ENCODE measurements at places on chromosomes 2 and 18.

- peak; percentile 5 for DNase-seq
Measured at GRCh38 chr18:1916869-1917523, 654.3 kb downstream of the METTL4 start.

- DNase-seq, result no peak
Measured at GRCh38 chr2:83665154-83665553, 793.9 kb downstream of the SUCLG1 start.

GRCh38 chr18:7497081-7497480 is 70.0 kb upstream of the PTPRM start:
- no peak for DNase-seq

- peak; percentile 83 for DNase-seq
Measured at GRCh38 chr2:127695491-127696472, 5.5 kb upstream of the SFT2D3 start.

DNA sequence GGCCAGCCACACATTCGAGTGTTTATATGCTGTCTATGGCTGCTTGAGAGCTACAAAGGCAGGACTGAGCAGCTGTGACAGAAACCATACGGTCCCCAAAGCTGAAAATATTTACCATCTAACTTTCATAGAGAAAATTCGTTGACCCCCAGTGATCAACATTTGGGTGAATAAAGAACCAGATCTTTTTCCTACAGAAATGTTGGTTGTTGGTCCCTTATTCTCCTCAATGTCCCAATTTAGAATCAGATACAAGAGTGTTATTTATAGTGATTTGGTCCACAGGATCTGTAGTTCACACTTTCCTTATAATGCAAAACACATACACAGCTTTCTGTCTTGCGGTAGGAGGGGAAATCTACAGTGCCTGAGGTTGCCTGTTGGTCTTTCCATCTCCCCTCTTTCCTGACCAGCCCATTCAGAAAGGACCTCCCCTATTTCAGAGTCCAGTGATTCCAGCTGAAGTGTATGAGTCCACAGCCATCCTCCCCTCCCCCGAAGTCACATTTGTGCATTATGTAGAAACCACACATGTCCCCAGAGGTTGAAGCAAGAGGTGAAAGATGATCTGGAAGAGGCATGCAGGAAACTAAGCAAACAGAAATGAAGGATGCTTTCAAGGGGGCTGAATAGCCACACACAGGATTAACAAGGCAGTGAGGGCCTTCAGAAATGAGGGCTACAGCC is 61.9 kb downstream of the SPRED2 start:
- no peak for DNase-seq

DNA sequence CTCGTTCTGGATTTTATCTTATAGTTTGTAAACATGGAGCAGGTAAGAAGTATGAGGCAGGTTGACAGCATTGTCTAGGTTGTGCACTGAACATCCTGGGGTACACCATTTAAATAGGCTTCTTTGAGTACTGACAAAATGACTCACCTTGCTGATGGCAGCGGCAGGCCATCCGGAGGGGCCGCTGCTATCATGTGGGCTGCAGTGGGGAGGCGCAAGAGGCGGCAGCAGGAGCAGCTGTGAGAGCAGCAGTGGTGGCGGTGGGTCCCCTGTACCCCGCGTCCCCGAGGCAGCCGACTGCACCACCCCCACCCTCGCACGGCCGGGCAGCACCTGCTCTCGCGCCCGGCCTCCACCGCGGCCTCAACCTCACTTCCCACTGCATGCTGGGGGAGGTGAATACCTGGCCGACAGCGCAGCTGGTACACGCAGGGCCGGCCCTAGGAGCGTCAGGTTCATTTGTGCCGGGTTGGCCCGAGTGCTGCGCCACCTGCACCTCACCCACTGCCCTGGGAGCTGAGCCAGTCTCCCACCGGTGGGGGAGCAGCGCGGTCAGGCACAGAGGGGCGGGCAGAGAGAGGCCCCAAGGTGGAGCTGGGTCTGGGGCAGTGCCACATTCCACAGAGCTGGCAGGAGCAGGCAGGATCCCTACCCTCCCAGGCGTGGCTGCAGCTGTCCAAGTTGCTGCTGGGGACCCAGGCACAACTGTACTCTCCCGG is 154.5 kb upstream of the RBMS1 start:
- peak; percentile 49 for DNase-seq

GRCh38 chr2:150690870-150691269 is 203.4 kb upstream of the RND3 start:
- DNase-seq, result no peak

DNA sequence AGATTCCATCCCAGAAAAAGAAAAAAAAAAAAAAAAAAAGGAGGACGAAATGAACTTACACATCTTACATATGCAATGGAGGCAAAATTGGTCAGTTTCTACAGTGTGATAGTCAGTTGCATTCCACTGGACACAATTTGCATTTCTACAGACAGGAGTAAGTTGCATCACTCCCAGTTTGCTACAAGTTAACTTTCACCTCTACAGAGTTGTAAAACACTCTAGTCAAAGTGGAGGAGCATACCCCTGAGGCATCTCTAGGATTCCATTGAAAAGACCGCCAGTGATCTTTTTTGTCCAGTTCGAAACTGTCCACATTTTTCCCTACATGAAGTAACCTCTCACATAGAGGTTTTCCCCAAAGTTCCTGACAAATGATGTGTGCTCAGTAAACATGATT is 202.8 kb downstream of the VAPA start:
- DNase-seq, result no peak

GRCh38 chr2:211447548-211447947 is 891.1 kb downstream of the CPS1 start:
- no peak for DNase-seq

- DNase-seq, result no peak
Measured at GRCh38 chr2:202322435-202322834, 53.7 kb upstream of the BMPR2 start.

DNA sequence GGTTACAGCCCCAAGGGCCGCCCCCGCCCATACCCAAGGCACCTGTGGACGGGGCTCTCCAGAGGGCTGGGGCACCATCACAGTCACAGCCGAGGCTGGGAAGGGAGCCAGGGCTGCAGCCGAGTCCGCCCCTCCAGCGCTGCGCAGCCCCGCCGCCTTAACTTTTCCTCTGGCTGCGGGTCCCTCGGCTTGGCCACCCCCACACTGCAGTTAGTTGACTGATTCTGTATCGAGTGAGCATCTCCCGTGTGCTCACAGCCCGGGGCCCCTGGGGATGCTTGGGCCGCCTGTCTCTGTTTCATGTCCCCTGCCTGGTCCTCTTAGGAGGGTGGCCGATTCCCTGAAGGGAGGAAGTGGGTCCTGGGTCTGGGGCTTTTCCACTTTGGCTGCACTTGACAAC is 33.7 kb downstream of the EMILIN2 start:
- no peak for DNase-seq

DNA sequence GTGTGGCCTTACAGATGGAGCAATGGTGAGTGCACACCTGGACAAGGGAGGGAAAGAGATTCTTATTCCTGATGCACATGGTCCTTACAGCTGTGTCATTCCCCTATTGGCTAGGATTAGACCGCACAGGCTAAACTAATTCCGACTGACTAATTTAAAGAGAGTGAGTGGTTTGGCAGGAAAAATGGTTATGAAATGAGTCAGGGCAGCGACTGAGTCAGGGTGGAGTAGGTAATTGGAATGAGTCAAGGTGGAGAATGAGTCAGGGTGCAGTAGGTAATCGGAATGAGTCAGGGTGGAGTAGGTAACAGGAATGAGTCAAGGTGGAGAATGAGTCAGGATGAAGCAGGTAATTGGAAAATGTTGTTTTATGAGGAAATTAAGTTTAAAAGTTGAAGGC is 1353.7 kb upstream of the LRRTM1 start:
- peak; percentile 91 for DNase-seq

DNA sequence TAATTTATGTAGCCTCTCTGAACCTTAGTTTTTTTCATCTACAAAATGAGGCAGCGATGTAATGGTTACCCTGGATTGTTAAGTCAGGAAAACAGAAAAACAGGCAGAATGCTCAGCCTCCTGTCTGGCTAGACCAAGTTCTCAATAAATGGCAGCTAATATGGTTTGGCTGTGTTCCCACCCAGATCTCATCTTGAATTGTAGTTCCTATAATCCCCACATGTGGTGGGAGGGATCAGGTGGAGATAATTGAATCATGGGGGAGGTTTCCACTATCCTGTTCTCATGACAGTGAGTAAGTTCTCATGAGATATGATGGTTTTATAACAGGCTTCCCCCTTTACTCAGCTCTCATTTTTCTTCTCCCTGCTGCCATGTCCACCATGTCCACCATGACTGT is 220.0 kb downstream of the CMPK2 start:
- no peak for DNase-seq

DNA sequence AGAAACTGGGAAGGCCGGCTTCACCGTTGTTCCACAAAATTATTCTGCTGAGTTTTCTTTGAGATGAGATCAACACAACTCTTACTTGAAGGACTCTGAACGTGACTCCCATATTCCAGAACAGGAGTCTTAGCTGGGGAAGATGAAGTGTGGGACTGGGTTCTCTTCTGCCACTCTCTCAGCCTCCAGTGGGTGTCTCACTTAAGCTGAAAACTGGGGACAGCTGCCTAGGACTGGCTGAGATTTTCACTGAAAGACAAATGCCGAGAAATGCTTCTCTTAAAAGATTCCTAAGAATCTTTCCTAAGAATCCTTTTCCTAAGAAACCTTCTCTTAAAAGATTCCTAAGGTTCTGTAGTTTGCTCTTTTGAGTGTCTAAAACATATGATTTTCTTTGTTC is 156.6 kb upstream of the LHCGR start:
- DNase-seq, result no peak

DNA sequence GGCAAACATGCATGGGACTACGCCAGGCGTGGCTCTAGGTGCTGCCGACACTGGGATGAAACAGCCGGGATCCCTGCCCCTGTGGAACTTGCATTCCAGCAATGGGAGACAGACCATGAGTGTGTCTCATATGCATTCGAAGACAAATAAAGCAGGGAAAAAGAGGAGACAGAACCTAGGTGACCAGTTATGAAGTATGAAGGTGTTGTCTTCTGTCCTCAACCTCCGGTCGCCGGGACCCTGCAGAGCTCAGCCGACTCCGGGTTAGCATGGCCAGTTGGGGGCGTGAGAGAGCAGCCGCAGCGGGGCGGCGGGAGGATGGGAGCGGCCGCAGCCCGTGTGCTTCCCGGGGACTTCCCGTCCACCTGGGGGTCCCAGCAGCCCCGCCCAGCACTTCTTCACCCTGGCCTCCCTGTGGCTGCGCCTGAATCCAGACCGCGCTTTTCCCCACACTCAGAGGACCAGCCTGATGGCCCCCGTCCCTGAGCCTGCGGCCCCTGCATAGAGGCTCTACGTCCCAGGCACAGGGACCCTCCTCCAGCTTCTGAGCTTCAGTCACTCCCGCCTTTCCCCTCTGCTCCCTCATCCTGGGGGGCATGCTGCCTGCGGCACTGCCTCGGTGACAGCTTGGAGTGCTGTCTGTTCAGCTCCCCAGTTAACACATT is 11.4 kb downstream of the ID2 start:
- peak; percentile 49 for DNase-seq

DNA sequence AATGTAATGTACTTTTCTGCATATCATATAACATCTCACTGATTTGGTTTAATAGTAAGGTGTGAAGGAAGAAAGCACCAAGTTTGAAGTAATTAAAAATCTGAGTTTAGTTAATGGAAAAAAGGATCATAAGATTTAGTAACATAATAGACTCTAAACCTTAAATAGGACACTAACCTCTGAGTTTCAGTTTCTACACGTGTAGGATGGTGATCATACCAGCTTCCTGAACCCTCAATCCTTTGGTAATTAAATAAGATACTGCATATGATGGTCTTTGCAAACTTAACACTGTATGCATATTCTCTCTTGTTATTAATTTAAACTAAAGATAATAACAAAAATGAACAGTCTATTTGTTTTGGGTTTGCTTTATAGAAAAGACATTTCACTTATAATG is 216.8 kb downstream of the NUP35 start:
- DNase-seq, result no peak

DNA sequence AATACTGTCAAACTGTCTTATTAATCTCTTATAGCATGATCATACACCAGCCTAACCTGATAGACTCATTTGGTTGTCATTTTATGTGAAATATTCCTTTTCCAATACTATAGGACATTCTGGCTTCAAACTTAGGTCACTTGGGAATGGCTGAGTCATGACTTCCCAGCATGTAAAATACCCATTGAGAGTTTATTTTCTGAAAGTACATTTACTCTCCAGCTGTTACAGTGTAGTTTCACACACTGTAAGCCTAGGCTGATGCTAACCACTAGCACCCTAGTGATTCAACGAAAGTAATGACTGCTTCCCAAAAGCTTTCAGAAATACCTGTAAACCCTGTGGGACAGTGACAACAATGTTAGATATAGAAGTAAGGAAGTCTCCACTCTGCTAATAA is 93.8 kb downstream of the FIGN start:
- DNase-seq, result peak; percentile 22

DNA sequence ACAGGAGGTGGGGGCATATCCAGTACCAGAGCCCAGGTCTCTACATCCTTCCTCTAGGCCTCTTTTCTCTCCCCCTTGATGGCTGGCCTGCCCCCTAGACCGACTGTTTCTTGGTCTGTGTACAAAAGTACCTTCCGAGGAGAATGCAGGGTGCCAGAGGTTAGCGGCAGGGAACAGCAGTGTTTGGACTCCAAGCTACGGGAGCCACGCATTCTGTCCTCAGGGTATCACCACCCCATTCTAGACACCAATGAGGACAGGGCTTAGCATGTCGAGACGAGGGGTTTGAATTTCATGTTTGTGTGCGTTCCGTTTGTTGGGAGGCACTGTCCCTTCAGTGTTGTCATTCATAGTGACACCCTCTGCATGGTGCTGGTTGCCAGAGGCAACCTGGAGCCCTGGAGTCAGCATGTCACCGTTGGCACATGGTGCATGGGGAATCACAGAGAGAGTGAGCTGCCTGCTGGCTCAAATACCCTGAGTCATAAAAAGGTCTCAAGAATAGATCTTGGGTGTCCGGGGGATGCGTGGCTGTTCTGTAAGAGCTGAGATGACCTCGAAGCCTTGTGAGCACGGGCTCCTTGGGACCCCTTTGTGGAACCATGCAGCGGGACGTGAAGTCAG is 57.2 kb upstream of the LDLRAD4 start:
- no peak for DNase-seq

DNA sequence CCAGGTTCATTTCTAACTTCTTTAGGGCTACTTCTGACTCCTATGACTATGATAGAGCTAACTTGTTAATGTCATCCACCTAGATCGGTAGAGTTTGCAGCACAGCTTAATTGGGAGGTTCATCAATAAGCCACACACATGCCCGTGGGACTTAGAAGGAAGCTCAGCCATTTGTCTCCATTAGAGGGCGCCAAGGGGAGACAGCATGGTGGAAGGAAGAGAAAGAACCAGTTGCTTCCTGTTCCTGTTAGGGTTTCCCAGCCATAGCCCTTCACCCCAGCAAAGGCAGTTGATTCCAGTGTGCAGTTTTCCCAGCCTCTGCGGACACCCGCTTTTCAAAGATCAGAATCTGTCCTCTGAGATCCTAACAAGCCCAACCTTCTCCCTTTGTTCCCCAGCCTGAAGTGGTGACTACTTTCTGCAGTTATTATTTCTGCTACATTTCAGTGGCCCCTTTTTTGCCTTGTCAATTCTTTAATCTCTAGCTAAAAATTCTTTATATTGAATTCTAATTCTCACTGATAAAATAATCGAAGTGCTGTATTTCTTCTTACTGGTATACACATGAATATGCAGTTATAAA is 30.3 kb downstream of the MAIP1 start:
- DNase-seq, result peak; percentile 82

GRCh38 chr2:204226305-204226880 is 289.8 kb downstream of the ICOS start:
- DNase-seq, result no peak

Data from kidney tubule cell (primary cell).